ENCODE measurements at places on chromosomes 6 and 20.

- no peak for DNase-seq
Measured at GRCh38 chr6:169862892-169863525, 111.6 kb downstream of the ERMARD start.

DNA sequence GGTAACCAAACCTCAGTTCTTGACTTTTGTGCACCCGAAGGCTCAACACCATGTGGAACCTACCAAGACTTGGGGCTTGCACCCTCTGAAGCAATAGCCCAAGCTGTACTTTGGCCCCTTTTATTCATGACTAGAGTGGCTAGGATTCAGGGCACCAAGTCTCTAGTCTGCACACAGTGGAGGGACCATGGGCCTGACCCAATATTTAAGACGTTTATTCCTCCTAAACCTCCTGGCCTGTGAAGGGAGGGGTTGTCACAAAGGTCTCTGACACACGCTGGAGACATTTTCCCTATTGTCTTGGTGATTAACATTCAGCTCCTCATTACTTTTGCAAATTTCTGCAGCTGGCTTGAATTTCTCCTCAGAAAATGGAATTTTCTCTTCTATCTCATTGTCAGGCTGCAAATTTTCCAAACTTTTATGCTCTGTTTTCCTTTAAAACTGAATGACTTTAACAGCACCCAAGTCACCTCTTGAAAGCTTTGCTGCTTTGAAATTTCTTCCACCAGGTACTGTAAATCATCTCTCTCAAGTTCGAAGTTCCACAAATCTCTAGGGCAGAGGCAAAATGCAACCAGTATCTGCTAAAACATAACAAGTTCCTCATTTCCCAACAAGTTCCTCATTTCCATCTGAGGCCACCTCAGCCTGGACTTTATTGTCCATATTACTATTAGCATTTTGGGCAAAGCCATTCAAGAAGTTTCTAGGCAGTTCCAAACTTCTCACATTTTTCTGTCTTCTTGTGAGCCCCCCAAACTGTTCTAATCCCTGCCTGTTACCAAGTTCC lies 481.4 kb upstream of the BTBD3 start:
- DNase-seq = no peak

DNA sequence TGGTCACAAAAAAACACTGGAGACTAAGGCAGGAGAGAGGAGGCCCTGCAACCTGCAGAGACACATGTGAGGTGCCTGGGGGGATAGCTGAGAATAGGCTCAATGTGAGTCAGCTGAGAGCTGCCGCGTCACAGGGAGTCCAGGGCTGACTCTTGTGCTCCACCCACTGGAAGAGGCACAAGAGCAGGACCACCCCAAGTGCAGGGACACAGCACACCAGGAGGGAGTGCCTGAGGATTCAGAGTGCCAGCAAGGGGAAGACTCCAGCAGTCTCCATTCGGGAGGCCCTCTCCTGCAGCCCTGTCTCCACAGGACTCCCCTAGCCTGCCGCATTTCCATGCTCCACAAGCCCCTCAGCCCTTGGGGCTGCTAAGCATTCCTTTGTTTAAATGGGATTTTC lies 105.5 kb downstream of the HUS1B start:
- DNase-seq = no peak

DNA sequence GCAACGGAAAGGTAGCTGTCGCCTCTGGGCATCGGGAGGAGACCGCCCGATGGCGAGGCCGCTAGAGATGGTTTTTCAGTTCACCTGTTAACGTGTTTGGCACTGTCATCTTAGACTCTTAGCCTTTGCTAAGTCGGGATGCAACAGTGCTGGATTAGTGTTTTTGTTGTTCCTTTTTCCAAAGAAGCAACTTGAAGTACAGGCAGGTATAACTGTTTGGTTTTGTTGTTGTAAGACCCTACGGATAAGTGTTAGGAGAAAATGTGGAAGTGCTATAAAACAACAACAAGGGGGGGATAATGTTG lies 723 bp downstream of the MANEA start:
- DNase-seq = no peak

DNA sequence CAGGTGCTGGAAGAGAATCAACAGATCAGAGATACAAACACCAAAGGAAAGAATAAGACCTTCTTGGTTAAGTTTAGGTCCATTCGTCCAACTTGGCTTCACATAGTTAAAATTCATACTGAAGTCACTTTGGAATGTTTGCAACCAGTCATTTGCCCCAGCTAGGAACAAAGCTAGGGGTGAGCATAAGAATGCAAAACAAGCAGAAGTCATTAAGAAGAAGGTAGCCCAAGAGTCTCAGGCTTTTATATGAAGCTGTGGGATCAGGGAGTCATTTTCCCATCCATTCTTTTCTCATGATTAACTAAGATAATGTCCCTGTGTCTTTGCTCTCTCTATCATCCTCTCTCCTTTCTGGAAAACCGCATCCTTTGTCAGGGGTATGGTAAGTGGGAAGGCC lies 51.5 kb upstream of the TMEM170B start:
- no peak for DNase-seq

GRCh38 chr6:138012682-138013081 lies 94.5 kb downstream of the PERP start:
- no peak for DNase-seq

- DNase-seq = no peak
Measured at GRCh38 chr6:92459606-92460005, 959.8 kb downstream of the EPHA7 start.

GRCh38 chr20:25863536-25864325 lies 167.1 kb upstream of the ZNF337 start:
- no peak for DNase-seq

Data from bone marrow (tissue), 2 donors.